Mammary microvascular endothelial cell (primary cell): ENCODE measurements at places on chromosomes 1 and 21. TPM values are rescaled to one million over a fixed set of nuclear protein-coding genes. Genes with fewer than 3 reads are reported as not detected.

Gene RNF2
- 11.5 and 12.9 TPM in 2 replicates for total RNA-seq

Gene C1orf94
- total RNA-seq = not detected in 2 replicates

Gene RNU1-2
- under 0.01 TPM in 1 of 2 replicates, not detected in the other for total RNA-seq

Gene RBM11
- total RNA-seq = not detected in 2 replicates

Gene TMPRSS15
- total RNA-seq = not detected in 2 replicates

Gene ANGPTL7
- total RNA-seq = not detected in 2 replicates

Gene OR10R2
- total RNA-seq = not detected in 2 replicates

Gene SPRR2E
- total RNA-seq = not detected in 2 replicates

Gene DDOST
- total RNA-seq = 301 and 336 TPM in 2 replicates

Gene KCNN3
- total RNA-seq = 0.40 and 0.64 TPM in 2 replicates

Gene TIPRL
- total RNA-seq = 37.4 and 43.5 TPM in 2 replicates

Gene KIF2C
- 40.8 and 41.4 TPM in 2 replicates for total RNA-seq

Gene AMY2A
- not detected in 2 replicates for total RNA-seq

Gene ITLN2
- not detected in 2 replicates for total RNA-seq

Gene GPR37L1
- not detected in 2 replicates for total RNA-seq

Gene PRR9
- not detected in 2 replicates for total RNA-seq

Gene FCRL1
- not detected in 2 replicates for total RNA-seq

Gene FUCA1
- 8.0 and 10.0 TPM in 2 replicates for total RNA-seq

Gene TTC24
- total RNA-seq = not detected in 2 replicates
